ENCODE measurements at places on chromosomes 3 and 15.

GRCh38 chr3:172115059-172115458 lies 75.7 kb downstream of the FNDC3B start:
- DNase-seq, result no peak

DNA sequence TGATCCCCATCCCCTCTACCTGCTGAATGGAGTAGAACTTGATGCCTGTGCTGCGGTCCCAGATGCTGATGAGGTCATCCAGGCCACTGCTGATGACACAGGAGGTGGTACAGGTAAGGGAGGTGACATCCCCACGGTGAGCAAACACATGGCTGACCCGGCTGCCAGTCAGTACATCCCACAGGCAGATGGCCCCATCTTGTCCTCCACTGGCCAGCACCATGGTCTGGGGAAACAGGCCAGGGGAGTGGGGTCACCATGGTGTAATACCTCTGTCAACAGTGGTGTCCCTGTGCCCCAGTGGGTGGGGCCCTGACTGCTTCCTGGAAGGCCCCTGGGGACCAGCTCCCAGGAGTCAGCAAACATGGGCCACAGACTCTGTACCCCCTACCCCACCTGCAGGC lies 33.3 kb downstream of the PTPN23 start:
- no peak for DNase-seq

DNA sequence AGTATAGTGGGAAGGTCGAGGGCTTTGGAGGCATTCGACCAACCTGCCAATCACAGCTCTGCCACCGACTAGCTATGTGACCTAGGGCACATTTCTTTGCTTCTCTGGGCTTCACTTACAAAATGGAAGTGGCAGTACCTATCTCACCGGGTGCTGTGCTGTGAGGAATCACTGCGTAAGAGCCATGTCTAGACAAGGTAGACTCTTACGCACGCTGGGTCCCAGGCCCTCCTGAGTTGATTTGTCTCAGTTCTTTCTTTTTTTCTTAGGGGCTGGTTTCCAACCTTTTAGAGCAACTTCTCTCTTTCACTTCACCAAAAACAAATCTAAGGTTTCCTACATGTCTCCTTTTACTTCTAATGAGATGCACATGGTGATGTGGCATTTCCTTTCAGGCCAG lies 18.8 kb downstream of the CA12 start:
- DNase-seq, result no peak

DNA sequence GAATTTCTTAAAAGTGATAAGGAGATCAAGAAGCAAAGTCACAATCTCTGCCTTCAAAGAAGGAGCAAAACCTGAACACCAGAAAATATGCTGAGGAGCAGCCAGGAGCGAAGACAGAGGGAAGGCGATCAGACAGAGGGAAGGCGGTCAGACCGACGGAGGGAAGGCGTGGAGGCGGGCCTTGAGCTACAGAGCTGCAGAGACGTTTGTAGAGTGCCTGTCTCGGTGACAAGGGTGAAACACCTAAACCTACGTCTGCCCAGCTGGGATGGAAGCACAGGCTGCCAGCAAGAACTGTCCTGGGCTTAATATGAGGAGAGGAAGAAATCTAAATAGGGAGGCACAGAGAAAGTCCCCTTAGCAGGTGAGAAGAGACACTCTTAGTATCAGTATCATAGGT lies 476.0 kb downstream of the OCA2 start:
- no peak for DNase-seq

DNA sequence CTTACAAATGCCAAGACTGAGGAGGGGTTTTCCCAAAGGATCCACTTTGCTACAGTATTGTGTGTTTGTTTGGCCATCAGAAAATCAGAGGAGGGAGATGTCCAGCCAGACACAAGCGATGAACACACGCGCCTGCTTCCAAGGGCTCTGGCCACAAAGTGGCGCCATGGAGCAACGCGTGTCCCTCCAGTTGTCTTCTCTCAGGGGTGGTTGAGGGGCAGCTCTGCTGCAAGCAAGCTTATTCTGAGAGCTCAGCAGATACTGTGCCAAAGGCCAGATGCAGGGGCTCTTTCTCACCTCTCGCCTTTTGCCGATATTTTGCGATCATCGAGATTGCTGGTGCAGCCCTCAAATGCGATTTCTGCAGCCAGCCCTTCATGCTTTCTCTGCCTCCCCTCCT lies 88.9 kb upstream of the OSBPL11 start:
- DNase-seq, result no peak

GRCh38 chr15:41566121-41566885 lies 7.3 kb downstream of the TYRO3 start:
- no peak for DNase-seq

- DNase-seq, result no peak
Measured at GRCh38 chr3:119324899-119325298, 30.7 kb downstream of the ARHGAP31 start.

GRCh38 chr3:133188996-133189395 lies 150.8 kb downstream of the TMEM108 start:
- DNase-seq, result no peak

GRCh38 chr15:34266751-34267150 lies 41.9 kb downstream of the EMC4 start:
- no peak for DNase-seq

- DNase-seq, result no peak
Measured at GRCh38 chr15:77532846-77533245, 99.9 kb downstream of the LINGO1 start.

GRCh38 chr3:69409831-69410230 lies 23.9 kb upstream of the FRMD4B start:
- DNase-seq, result no peak

- no peak for DNase-seq
Measured at GRCh38 chr15:34608517-34608916, 25.1 kb upstream of the GOLGA8B start.

DNA sequence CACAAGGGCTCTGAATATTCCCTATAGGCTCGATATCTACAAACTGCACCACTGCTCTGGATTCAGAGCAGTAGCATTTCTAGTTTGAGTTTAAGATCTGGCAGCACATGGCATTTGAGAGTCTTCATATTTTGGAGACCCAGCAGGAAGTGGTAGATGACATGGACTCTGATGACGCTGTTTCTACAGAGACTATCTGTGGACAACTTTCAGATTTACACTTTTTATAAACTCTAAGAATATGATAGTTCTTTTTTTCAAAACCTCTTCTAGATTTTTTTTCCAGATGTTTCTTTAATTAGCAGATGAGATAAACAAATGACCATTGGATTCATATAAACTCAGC lies 35.8 kb downstream of the ARMC8 start:
- no peak for DNase-seq

- DNase-seq, result no peak
Measured at GRCh38 chr3:72659188-72659587, 189.1 kb downstream of the SHQ1 start.

DNA sequence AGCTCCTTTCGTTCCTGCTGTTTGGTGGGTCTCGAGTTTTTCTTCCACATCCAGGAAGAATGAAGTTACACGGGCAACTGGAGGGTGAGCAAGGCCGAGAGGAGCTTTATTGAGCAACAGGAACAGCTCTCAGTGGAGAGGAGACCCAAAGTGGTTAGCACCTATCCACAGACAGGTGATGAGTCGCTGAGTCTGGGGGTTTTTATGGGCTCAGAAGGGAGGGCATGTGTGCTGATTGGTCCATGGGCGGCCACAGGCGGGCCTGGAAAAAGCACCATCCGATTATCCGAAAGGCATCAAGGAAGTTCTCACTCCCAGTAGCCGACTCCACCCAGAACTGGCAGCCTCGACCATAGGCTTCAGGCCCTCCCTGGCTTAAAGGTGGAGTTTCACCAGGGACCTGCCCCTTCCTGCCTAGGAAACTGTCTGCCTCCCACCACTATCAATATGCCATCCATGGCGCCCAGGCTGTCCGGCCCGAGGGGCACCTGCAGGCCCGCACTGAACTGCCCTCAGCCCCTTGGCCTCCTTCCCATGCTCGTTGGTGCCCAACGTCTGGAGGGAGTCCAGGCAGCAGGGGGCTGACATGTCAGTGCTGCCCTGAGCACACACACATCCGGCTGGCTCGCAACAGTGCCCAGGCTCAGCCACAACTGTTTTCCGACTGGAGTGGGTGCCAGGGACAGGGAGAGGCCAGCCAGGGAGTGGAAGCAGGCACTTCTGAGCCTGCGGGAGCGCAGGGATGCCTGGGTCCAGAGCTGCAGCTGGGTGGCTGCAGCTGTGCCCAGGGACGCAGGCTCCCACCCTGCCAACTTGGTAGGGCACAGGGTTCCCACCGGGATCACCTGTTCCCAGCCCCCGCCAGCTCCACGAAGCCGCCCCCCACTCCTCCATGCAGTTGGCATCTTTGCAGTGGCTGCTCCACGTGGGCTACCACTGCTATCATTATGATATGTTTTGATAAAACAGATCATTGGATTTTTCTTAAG lies 170.2 kb downstream of the FNDC3B start:
- no peak for DNase-seq

DNA sequence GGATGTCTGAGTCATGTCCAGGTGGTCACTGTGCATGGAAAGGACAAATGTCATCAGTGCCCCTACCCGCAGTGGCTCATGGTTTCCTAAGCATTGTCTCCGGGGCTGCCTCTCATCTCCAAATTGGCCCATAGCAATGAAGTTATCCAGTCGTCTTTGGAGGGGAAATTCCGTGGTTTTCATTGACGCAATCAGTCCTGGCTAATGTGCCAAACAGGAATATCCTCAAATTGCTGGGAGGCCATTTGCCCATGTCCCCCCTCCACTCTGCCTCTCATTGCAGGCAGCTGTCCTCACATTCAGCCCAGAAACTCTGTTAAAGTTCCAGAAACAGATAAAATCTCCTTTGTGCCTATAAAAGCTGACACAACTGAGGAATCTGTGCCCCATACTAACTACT lies 81.6 kb downstream of the MCTP2 start:
- DNase-seq, result no peak

DNA sequence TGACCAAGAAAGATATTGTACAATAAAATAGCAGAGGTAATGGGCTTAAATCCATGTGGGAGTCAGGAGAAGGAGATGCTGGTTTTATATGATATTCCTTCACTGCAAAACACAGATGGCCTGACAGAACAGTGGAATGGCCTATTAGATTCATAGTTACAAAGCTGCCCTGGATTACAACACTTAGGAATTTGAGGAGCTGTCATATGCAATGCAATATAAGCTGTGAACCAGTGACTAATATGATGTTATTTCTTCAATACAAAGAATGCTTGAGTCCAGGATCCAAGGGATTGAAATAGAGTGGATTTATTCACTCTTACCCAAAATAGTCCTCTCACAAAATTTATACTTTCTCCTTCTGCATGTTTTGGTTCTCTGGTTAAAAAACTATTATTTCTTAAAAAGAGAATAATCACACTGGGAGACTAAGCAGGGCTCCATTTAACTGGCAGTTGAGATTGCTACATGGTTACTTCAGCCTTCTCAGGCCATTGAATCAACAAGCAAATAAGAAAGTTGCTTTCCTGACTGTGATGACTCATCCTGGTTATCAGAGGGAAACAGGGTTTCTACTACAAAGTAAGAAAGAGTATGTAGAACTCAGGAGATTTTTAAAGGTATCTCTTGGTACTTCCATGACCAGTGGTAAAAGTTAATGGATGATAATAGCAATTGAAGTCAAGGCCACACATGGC lies 79.8 kb upstream of the ZPLD1 start:
- no peak for DNase-seq

DNA sequence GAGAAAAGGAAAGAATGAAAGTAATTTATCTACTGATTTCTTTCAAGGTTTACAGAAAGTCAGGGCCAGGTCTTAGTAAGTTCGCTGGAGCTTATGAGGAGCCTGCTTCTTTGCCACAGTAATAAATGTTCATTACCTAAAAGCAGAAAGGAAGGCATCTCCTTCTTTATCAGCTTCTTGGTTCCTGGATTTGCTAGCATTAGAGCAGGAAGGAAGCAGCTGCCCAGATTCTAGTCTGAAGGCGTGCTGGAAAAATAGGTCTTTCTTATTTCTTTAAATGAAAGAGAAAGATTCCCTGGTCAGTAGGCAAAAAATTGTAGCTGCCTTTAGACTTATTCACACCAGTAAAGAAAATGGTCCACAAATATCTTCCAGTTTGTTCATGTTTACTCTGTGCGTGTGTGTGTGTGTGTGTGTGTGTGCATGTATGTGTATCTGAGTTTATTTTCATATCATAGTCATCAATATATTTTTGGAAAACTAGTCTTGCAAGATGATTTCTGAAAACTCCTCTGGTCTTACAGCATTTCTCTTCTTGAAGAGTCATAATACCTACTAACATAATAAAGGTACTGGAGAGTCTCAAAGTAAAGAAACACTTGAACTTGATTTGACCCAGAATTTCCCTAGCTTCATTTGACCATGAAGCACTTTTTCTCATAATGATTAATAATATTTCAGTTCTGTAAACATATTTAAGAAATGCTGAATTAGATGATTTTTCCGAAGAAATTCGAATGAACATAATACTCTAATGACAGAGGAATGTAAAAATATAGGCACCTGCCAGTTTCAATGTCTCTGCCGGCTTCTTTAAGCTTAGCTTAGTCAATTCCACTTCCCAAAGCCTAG lies 255.3 kb upstream of the ZPLD1 start:
- no peak for DNase-seq

DNA sequence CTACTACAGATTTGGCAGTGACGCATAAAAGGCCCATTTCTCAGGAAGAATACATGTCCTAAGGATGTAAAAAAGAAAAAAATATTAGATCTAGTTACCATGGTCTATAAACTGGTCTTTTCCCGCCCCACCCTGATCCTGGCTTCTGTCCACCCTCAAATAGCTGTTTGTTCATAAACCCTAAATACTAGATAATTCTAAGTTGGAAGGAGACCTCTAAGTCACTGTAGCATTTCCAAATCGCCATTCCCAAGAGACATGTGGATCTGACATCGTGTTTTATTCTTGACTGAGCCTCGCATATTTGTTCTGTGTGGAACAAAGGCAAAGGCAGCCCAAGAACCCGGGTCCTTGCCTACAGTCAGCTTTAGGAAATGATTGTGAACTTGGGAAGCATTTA lies 49.0 kb downstream of the LMCD1 start:
- DNase-seq, result no peak

- no peak for DNase-seq
Measured at GRCh38 chr3:171777596-171777995, 32.7 kb downstream of the PLD1 start.

DNA sequence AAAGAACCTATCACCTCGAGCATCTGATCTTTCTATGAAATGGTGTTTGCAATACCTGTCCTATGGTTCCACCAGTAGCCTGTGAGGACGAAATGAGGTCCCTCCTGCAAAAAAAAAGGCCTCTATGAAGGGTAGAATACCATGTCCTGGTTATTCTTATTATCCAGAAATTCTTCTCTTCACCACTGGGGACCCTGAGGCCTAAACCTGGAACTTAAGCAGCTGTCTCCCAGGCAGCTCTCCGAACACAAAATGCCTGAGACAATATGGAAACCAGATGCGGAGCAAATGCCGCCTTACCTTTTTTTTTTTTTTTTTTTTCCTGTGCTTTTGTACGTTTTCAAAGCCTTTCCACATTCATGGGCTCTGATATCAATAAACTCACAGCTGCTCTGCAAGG lies 62.1 kb upstream of the WNT5A start:
- no peak for DNase-seq

GRCh38 chr15:50340416-50340815 lies 14.6 kb downstream of the GABPB1 start:
- no peak for DNase-seq

GRCh38 chr3:188036375-188037194 lies 117.4 kb upstream of the LPP start:
- DNase-seq, result no peak

GRCh38 chr15:71743861-71744382 lies 66.4 kb upstream of the NR2E3 start:
- DNase-seq, result peak; percentile 53
